ENCODE measurements at places on chromosomes 1 and 21. TPM values are rescaled to one million over a fixed set of nuclear protein-coding genes. Genes with fewer than 3 reads are reported as not detected.

RNU11 gene
- not detected for total RNA-seq

HCN3 gene
- 0.19 TPM for total RNA-seq

TCEA3 gene
- total RNA-seq, result 10.7 TPM

AADACL3 gene
- not detected for total RNA-seq

SV2A gene
- 8.7 TPM for total RNA-seq

SPATA1 gene
- 0.96 TPM for total RNA-seq

UQCRHL gene
- total RNA-seq, result 2.0 TPM

RAB25 gene
- not detected for total RNA-seq

LGR6 gene
- total RNA-seq, result not detected

OR2L8 gene
- not detected for total RNA-seq

RGS7 gene
- total RNA-seq, result 2.7 TPM

TLCD4 gene
- total RNA-seq, result 0.85 TPM

ACTL8 gene
- total RNA-seq, result not detected

CYP2J2 gene
- total RNA-seq, result not detected

FHAD1 gene
- 0.19 TPM for total RNA-seq

NTRK1 gene
- 1.1 TPM for total RNA-seq

SLC2A5 gene
- total RNA-seq, result 5.6 TPM

PPIAL4G gene
- not detected for total RNA-seq

CORT gene
- not detected for total RNA-seq
